ENCODE measurements at places on chromosomes 11 and 22. TPM values are rescaled to one million over a fixed set of nuclear protein-coding genes. Genes with fewer than 3 reads are reported as not detected.

The BIK gene
- total RNA-seq: not detected

The SLC37A2 gene
- not detected for total RNA-seq

The KIF18A gene
- total RNA-seq: 3.0 TPM

The NLRP10 gene
- 0.70 TPM for total RNA-seq

The SH3BP1 gene
- 2.7 TPM for total RNA-seq

The HEPACAM gene
- total RNA-seq: not detected

GRCh38 chr11:32939866-32940265 lies 47.3 kb downstream of the QSER1 start:
- H3K4me3 ChIP-seq: no peak overlapping the region
- no peaks in the 10 kb centered on the region for H3K27me3 ChIP-seq
- H3K4me1 ChIP-seq: peaks cover 14% of the 10 kb centered on the region
- H3K36me3 ChIP-seq: peaks cover 5% of the 10 kb centered on the region

DNA sequence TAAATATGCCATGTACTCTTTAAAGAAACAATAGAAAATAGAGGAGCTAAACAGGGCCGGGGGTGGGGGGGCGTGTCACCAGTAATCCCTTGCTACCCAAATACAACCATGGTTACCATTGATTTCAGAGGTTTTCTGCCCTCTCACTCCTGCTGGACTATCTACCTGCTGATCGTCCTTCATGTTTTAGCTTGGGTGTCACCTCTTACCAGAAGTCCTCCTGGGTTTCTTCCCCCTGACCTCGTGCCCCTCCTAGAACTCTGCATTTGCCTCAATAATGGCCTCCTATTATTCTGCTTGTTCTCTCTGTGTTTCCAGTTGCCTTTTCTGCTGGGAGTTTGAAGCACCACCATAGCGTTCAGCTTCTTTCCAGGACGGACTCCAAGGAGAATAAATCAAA lies 9.4 kb upstream of the PVALB start:
- peaks cover 34% of the 10 kb centered on the region for H3K27me3 ChIP-seq
- peaks cover 8% of the 10 kb centered on the region for H3K4me1 ChIP-seq
- H3K36me3 ChIP-seq: no peaks in the 10 kb centered on the region
- no peak for DNase-seq
- H3K4me3 ChIP-seq: no peak overlapping the region
- no peak overlapping the region for H3K27ac ChIP-seq

GRCh38 chr11:76047231-76047630 lies 159.1 kb downstream of the WNT11 start:
- peaks cover 85% of the 10 kb centered on the region for H3K4me1 ChIP-seq
- H3K36me3 ChIP-seq: peaks cover under 1% of the 10 kb centered on the region
- peak overlapping the region; percentile 88 for H3K27ac ChIP-seq
- no peak overlapping the region for H3K4me3 ChIP-seq

GRCh38 chr11:47867823-47868222 lies 19.7 kb upstream of the NUP160 start:
- no peak overlapping the region for H3K4me3 ChIP-seq
- no peaks in the 10 kb centered on the region for H3K27me3 ChIP-seq
- peaks cover 36% of the 10 kb centered on the region for H3K4me1 ChIP-seq
- H3K27ac ChIP-seq: no peak overlapping the region
- no peak for DNase-seq
- no peaks in the 10 kb centered on the region for H3K36me3 ChIP-seq
